ENCODE measurements at places on chromosomes 7 and 10. TPM values are rescaled to one million over a fixed set of nuclear protein-coding genes. Genes with fewer than 3 reads are reported as not detected.

Gene GPR26
- not detected for total RNA-seq

Gene TCF7L2
- total RNA-seq, result 4.1 TPM

Gene RUFY2
- total RNA-seq, result 12.9 TPM

Gene RAMP3
- not detected for total RNA-seq

Gene IDI2
- total RNA-seq, result not detected

Measured in smooth muscle cell of the coronary artery (primary cell).